Stimulated activated CD4-positive, alpha-beta T cell treated with anti-CD3 and anti-CD28 coated beads, Interleukin-1b, Interleukin-23, amount 100 ng/mL, for 1 hour (primary cell): ENCODE measurements at places on chromosomes 3 and 15.
A peak's percentile ranks its signal among the peaks of the same experiment; 100 is the strongest.

DNA sequence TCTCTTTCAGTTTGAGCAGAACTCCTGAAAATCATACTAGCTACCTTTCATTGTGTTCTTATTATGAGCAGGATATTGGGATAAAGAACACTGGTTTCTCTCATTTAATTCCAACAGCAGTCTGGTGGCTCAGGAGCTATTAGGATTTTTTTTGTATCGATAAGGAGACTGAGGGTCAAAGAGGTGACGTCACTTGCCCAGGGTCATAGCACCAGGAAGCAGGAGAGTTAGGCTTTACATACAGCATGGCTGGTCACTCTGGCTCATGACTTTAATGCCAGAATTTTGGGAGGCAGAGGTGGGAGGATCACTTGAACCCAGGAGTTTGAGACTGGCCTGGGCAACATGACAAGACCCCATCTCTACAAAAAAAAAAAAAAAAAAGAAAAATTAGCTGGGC lies 113.6 kb downstream of the ADAMTS9 start:
- DNase-seq = no peak

DNA sequence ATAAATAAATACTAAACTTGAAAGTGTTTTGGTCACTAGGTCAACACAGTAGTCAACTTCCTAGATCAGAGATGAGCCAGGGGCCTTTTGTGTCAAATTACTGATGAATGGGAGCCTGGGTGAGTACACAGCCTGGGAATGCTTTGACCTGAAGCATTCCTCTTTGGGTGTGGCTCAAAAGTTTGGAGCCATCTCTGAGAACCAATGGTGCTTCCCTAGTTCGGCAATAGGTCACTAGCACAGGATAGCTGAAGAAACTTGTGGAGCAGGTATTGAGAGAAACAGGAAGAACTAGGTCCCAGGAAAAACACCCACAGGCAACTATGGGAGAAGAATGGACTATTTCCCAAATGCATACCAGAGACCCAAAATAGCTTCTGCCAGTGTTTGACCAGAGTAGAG lies 56.6 kb upstream of the PLXND1 start:
- no peak for DNase-seq

GRCh38 chr3:144055604-144056003 lies 84.0 kb downstream of the DIPK2A start:
- DNase-seq = no peak

GRCh38 chr3:42905740-42906069 lies 237 bp upstream of the ZNF662 start:
- DNase-seq = no peak

- no peak for DNase-seq
Measured at GRCh38 chr15:39269821-39270220, 311.1 kb upstream of the THBS1 start.

- DNase-seq = peak; percentile 15
Measured at GRCh38 chr3:72520690-72521308, 327.4 kb downstream of the SHQ1 start.

DNA sequence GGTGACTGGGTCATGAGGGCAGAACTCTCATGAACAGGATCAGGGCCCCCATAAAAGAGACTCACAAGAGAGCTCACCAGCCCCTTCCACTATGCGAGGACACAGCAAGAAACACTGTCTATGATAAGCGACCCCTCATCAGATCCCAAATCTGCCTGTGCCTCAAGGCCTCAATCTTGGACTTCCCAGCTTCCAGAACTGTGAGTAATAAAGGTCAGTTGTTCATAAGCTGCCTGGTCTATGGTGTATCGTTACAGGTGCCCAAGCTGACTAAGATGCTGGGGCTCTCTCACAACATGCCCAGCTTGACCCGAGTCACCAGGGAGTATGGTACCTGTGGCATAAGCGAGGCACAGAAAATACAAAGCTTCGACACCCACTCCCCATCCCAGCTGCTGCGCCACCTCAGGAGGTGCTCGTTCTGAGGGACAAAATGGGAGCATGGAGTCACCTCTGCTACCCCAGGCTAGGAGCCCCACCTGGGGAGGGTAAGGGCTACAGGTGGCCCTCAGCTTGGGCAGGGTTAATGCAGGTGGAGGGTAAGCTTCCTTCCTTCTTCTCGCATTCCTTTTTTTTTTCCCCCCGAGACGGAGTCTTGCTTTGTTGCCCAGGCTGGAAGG lies 234.1 kb downstream of the ADAMTS17 start:
- DNase-seq = no peak

GRCh38 chr3:108755686-108756085 lies 1.5 kb downstream of the RETNLB start:
- no peak for DNase-seq
